ENCODE measurements at places on chromosomes 13 and 19. TPM values are rescaled to one million over a fixed set of nuclear protein-coding genes. Genes with fewer than 3 reads are reported as not detected.

DNA sequence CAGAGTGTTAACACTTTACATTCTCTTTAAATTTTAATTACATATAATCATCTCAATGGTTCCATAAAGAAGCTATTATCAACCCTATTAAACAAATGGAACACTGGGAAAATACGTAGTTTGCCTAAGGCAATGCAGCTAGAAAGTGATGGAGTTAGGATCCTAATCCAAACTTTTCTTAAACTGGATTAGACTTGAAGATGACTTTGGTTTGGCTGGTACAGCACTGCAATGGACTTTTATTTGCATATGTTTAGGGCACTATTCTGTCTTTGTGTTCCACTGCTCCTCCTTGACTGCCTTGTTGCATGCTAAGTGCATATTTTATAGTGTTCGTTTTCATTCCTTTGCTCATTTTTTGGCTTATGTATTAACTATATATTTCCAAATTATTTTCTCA lies 133.5 kb upstream of the UFM1 start:
- no peak for DNase-seq

GRCh38 chr13:110392510-110393240 lies 85.6 kb downstream of the COL4A2 start:
- DNase-seq: no peak

DNA sequence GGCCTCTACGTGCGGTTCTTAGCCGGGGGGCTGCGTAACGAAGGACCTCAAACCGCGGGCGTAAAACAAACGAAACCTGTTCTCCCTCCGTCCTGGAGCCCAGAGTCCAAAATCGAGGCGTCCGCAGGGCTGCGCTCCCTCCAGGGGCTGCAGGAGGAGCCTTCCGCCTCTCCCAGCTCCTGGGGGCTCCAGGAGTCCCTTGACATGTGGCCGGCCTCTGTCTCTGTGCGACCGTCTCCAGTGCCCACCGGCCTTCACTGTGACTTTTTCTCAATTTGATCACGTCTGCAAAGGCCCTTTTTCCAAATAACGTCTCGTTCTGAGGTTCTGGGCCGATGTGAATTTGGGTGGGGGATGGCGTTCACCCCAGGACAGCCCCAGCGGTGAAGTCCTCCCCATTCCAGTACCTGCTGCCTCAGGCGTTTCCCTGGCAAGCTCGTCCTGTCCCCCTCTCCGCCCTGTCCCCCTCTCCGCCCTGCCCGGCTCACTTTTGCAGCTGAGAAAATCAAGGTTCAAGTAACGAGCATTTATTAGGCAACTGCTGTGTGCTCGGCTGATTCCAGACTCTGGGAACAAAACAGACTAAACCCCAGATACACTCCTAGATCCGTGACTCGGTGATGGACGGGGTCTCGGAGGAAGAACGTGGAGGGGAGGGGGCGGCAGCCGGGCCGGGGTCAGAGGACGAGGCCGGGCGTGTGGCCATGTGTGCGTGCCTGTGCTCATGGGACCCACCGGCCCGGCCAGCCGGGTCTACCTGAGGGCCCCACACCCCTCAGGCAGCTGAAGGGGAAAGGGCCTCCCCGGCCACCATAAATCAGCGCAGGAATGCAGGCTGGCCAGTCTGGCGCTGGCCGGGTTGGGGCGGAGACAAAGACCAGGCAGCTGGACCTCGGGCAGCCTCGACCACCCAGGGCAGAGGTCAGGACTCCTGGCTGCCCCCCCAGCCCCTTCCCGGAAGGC lies 28.1 kb upstream of the WDR18 start:
- peak; percentile 92 for DNase-seq

GRCh38 chr13:30585748-30586262 lies 31.9 kb upstream of the USPL1 start:
- no peak for DNase-seq

Gene OLFM2
- 5.4 TPM for polyA plus RNA-seq

DNA sequence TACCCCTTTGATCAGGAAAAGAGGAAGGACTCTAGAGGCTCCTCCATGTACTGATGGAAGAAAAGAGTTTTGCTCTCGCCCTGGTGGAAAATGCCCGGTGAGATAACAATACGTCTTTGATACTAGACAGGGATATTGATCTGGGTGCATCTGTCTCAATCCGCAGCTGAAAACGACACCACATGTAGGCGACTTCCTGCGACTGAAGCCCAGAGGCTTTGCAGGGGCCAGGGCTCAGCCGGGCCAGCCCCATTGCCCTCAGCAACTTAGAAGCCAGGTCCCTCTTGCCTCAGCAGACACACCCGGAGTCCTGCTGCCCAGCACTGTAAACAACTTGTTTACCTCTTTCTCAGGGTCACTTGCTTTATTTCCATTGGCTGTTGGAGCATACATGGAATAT lies 409.4 kb downstream of the IRS2 start:
- no peak for DNase-seq

DNA sequence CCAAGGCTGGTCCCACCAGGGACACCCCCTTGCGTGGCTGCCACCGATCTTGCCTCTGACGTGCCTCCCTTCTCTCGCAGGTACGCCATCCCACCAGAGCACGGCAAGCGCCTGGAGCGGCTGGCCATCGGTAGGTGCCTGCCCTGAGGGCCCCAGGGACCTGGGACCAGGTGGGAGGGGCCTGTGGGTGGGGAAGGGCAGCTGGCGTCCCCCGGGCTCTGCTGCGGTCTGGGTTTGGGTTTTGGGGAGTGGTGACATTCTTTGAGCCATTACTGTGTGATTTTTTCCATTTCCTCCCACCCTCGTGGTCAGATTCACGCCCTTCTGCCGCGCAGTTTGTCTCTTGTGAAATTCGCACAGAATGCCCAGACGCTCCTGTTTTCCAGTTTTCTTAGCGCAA lies 102.0 kb downstream of the KDM4B start:
- no peak for DNase-seq

Gene KLK7
- 22.5 TPM for polyA plus RNA-seq

DNA sequence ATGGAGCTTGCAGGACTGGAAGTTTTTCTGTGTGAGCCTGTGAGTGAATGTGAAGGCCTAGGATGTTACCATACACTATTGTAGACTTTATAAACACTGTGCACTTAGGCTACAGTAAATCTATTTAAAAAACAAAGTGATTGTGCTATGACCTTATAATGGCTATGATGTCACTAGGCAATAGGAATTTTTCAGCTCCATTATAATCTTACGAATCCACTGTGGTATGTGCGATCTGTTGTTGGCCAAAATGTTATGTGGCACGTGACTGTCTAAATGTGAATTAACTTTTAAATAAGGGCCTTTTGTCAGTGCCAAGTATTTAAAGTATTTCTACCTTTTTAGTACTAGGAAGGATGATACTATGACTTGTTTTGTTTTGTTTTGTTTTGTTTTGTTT lies 54.9 kb downstream of the DPY19L3 start:
- no peak for DNase-seq

DNA sequence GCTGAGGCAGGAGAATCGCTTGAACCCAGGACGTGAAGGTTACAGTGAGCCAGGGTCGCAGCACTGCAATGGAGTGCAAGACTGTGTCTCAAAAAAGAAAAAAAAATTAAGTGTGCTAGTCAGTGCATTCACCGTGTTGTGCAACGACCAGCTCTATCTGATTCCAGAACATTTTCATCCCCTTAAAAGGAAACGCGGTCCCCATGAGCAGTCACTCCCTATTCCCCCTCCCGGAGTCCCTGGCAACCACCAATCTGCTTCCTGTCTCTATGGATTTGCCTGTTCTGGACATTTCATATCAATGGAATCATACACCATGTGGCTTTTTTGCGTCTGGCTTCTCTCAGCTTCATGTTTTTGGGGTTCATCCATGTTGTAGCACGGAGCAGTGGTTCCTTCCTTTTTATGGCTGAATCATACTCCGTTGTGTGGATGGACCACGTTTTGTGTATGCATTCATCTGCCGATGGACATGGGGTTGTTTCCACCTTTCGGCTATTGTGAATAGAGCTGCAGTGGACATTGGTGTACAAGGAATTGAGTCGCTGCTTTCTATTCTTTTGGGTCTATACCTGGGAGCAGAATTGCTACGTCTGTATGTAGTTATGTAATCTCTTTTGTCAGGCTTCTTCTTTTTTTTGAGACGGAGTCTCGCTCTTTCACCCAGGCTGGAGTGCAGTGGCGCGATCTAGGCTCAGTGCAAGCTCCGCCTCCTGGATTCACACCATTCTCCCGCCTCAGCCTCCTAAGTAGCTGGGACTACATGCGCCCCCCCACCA lies 19.8 kb downstream of the MYO9B start:
- DNase-seq: no peak

Gene C13orf42
- polyA plus RNA-seq: 0.24 TPM

- DNase-seq: no peak
Observed at GRCh38 chr19:11594084-11594483, 3.2 kb upstream of the ZNF627 start.

Gene GSX1
- polyA plus RNA-seq: not detected

GRCh38 chr13:70817576-70817975 lies 709.3 kb upstream of the KLHL1 start:
- no peak for DNase-seq

DNA sequence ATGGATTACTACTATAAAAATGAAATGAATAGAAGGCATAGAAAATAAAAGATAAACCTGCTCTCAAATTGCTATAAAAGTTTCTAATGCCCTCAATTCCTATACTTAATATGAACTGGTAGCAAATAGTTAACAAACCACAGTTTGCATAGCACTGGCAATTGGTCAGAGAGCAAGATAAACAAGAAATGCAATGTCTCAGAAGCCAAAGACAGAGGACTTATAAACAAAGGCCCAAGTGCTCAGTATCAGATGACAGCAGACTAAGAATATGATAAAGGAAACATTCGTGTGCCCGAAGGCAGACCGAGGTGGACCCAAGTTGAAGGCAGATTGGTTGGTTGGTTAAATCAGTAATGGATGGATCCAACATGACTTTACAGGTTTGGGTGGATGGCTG lies 50.6 kb downstream of the IPO5 start:
- DNase-seq: no peak

Gene LRFN3
- 8.2 TPM for polyA plus RNA-seq

- peak; percentile 93 for DNase-seq
Observed at GRCh38 chr19:995051-995827, 5.0 kb upstream of the GRIN3B start.

- no peak for DNase-seq
Observed at GRCh38 chr13:82569581-82569980, 1312.7 kb downstream of the SLITRK1 start.

DNA sequence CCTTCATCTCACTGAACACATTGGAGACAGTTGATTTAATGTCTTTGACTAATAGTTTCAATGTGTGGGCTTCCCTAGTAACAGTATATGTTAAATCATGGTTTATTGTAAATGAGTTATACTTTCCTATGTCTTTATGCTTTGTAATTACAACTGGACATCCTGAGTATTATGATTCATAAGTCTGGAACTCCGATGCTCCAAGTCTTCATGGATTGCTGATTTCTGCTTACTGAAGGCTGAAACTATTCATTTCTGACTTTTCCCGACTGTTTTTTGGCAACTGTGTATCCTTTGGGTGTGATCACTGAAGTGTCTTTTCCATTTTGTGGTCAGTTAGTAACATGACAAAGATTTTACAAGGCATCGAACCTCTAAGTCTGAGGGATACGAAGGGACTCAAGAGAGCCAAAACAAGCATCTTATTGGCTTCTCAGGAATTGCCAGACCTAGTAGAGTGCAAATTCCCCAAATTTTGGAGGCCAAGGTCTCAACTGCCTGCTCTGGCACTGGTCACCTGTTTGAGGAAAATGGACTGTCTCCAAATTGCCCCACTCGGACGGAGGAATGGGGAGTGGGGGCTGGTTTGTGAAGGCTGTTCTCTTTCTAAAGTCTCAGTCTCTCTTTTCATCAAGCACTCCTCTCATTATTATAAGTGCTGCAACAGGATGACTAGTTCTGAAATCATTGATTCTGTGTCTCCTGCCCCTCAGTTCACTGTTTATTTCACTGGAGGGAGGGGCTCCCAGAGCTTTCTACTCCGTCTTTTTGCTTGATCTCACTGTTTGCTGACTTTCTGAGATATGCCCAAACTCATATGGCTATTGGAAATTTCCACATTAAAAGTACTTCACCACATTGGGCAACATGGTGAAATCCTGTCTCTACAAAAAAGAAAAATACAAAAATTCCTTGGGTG lies 20.2 kb upstream of the CD70 start:
- DNase-seq: no peak

DNA sequence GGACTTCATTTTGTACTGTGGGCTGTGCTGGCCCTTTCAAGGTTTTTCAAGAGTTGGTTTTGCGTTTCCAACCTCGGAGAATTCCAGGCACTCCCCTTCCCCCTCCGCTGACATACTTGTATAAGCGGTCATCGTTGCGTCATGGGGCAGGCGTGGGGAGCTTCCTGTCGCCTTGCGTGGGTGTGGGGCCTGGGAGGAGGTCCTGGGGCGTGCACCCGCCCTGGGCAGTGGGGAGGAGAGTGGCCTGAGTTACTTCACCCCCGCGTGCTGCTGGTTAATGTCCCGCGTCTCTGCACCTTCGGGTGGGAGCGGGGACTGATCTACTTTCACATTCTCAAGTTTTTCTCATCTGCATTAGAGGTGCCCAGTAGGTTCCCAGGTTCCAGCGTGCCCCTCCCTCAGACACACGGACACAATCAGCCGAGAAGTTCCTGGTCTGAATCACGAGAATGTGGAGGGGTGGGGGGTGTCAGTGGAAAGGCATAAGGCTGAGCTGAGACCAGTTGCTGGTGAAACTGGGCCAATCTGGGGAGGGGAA lies 4.1 kb downstream of the IER2 start:
- peak; percentile 89 for DNase-seq

DNA sequence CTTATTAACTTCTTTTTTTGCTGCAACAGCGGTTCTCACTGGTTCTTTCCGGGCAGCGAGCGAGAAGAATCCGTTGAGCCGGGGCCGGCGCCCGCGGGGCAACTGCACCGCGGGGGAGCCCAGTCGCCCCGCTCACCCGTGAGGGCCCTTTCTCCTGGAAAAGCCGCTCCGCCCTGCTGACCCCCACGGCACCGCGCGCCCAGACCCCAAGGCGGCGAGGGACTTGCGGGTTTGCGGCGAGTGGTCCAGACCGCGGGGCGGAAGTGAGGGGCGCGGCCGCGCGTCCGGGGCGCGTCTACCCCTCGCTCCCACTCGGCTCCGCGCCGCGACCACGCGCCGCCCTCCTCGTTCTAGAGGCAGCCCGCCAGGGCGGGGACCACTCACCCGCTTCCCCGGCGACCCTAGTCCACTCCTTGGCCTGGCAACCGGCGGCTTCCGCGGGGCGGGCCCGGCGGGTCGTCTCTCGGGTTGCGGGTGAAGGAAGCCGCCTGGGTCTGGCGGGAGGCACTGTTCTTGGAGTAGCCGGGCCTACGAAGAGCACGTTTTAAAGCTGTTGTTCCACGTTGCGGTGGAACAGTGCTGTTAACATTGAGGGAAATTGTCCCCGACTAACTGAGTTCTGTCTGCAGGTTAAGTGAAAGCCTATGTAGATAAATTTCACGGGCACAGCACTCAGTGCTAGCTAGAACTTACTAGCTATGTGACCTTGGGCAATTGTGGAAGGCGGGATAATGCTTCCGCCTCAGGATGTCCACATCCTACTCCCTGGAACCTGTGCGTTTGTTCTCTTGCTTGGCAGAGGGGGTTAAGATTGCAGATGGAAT lies at the start of gene NEK3:
Gene NEK3, minus strand, starts transcription at position 439 of the 824 bp plus-strand sequence. CDS start 3,406 bp downstream, outside the sequence.
- peak; percentile 85 for DNase-seq

Gene MEX3D
- 5.4 TPM for polyA plus RNA-seq

DNA sequence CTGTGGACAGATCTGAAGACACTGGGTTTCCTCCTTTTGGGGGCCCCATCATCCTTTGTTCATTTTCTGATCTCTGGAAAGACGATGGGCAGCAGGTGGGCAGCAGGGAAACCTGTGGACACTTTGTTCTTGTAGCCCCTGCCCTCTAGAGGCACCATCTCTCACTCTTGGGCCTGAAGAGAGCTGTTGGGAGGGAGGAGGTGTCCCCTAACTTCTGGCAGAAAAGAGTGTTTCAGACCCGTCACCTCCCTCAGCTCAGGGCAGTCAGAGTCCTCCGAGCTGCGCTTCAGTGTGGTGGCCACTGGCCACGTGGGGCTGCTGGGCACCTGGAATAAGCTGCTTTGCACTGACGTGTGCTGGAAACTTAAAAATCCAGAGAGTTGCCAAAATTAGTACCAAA lies 26.9 kb upstream of the RNF17 start:
- DNase-seq: no peak
